COLO829 (cell line): ENCODE measurements at places on chromosomes 13 and 19.
A peak's percentile ranks its signal among the peaks of the same experiment; 100 is the strongest.

GRCh38 chr13:29411481-29411880, 184.0 kb downstream of the SLC7A1 start:
- DNase-seq = peak; percentile 25

GRCh38 chr13:87736849-87737385, 65.7 kb downstream of the SLITRK5 start:
- DNase-seq = no peak

GRCh38 chr13:114199954-114200353, 20.9 kb downstream of the CFAP97D2 start:
- DNase-seq = no peak

- no peak for DNase-seq
These were observed 20.0 kb downstream of the SIN3B start for GRCh38 chr19:16849168-16849567.

DNA sequence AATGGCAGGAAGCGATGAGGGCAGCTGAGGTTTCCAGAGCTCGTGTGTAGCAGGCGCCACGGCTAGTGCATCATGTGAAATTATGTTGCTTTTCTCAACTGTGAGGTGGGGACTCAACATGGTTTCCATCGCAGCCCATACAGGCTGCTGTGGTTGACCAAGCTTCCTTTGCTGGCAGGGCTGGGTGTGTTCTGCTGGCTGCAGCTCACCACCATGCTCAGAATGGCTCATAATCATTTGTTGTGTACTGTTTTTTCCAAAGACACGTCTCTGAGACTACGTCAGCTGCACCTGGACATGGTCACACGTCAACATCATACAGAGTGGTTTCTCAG, 16.1 kb upstream of the RASA3 start:
- DNase-seq = no peak

- DNase-seq = no peak
These were observed 111.4 kb downstream of the CCNA1 start for GRCh38 chr13:36543671-36544070.

DNA sequence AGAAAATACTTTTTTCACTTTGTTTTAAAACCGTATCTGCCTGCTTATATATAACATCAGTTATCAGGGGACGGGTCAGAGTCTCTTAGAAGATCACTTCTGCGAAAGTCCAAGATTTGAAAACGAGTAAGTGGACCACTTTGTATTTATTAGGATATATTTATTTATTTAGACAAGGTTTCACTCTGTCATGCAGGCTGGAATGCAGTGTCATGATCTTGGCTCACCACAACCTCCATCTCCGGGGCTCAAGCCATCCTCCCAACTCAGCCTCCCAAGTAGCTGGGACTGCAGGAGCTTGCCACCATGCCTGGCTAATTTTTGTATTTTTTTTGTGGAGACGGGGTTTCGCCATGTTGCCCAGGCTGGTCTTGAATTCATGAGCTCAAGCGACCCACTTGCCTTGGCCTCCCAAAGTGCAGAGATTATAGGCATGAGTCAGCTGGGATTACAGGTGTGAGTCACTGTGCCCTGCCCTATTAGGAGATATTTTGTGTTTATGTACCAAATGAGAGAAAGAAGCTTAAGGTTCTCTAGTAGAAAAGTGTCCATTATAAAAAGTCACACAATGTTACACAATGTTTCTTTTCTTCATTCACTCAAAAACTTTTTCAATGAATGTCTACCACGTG, 39.5 kb downstream of the RASL11A start:
- DNase-seq = no peak

DNA sequence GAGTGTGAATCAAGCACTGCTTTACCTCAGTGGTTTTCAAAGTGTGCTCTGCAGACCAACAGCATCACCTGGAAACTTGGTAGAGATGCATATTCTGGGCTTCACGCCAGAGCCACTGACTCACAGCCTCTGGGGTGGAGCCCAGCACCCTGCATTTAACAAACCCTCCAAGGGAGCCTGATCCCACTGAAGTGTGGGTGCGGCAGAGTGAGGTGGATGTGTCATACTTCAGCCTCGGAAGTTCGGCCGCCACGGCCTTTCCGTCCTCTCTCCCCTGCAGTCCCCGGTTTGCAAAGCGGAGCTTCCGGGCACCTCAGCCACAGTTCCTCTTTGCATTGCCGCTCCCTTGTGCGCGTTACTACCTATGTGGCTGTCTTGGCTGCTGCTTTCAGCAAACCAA, 33.3 kb upstream of the MICU2 start:
- peak; percentile 35 for DNase-seq

GRCh38 chr13:42272804-42273175, 838 bp downstream of the AKAP11 start:
- no peak for DNase-seq

DNA sequence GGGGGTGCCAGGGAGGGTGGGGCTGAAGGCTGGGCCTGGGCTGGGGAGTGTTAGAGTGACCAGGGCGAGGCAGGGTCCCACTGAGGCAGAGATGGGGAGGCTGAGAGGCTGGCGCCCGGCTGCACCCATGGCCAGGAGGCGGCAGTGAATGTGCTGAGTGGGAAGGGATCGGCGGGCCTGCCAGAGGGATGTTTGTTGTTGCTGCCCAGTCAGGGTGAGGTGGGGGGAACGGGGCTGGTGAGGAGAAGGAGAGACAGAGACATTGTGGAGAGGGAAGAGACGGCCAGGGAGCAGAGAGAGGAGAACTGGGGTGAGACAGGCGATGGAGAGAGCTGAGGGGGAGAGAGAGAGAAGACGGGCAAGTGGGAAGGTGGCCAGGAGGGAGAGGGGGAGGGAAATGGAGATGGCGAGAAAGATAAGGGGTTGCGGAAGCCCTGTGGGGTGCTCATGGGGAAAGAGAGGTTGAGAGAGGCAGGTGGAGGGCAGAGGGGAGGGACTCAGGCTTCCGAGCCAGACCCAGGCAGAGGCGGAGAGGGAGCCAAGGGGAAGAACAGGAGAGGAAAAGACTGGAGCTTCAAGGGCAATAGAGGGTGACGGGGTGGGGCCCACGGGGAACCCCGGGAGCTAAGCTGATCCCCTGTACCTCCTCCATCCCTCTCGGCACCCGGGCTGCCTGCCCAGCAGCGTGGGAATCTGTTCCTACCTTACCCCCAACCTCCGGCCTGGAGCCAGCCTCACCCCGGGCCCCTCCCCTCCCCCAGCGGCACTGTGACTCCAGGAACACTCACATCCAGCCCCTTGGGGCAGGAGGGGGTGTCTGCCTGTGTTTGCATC, 690 bp upstream of the B3GNT8 start:
- DNase-seq = no peak

DNA sequence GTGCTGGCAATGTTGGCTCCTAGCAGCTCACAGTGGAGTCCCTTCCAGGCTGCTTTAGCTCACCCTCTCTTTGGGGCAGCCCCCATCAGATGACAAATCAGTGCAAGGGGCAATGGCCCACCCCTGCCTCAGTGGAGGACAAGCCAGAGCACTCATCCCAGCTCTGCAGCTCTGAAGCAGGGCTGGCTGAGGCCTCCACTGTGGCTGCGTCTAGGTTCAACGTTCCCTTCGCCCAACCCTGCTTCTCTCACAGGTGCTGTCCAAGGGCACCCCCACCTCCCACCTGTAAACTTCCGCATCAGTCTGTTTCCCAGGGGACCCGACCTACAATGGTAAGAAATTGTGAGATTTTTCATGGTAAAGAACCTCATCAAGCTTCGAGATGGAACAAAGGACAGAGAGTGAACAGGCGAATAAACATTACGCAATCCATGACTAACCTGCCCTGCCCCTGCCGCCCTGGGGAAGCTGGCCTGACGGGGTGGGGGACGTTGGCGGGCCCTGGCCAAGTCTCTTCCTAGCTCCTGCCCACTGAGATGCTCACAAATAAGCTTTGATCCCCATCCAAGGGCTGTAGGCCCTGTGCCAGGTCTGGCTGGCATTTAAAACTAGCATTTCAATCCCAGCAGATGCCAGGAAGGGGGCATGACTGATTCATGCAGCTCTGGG, 40.5 kb downstream of the DZIP1 start:
- peak; percentile 13 for DNase-seq

DNA sequence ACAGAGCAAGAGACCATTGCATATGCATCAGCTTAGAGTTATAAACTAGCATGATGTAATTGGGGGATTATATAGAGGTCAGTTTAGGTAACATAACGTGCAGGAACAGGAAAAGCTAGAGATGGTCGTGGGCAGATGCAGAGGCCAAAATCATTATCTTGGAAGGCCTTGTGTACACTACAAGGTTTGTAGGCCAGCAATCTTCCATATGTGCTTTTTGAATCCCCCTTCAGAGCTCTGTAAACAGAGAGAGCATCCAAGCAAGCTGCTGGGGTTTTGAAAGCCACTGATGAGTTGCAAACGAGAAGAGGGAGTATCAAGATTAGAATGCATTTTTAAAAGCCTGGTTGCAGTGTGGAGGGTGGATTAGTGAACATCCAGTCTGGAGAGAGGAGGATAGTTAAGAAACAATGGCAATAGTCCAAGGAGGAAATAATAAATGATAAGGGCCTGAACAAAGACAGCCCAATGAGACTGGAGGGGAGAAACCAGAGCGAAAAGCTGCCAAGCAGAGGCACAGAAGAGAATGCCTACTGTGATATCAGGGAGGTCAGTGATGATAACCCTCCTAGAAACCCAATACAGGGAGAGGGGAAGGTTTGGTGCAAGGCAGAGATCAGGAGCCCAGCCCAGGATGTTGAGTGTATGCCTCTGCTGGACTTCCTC, 109.6 kb downstream of the ZAR1L start:
- no peak for DNase-seq

GRCh38 chr13:25276748-25277147, 10.5 kb downstream of the MTMR6 start:
- peak; percentile 28 for DNase-seq

DNA sequence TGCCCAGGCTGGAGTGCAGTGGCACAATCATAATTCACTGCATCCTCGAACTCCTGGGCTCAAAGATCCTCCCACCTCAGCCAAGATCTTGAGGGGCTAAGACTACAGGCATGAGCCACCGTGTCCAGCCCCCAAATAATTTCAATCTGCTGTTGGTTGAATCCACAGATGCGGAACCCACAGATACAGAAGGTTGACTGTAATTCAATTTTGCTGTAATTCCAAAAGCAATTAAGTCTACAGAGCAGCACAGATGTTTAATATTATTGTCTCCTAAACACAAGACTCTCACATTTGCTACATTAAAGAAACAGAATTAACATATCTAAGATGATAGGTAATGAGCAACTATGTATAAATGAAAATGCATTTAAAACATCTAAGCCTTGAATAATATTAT, 75.6 kb downstream of the MIPEP start:
- DNase-seq = no peak

- no peak for DNase-seq
These were observed 92.7 kb downstream of the LHFPL6 start for GRCh38 chr13:39510316-39510695.

- no peak for DNase-seq
These were observed 110.5 kb downstream of the ENOX1 start for GRCh38 chr13:43676320-43676719.

- DNase-seq = no peak
These were observed 59.7 kb downstream of the KCTD12 start for GRCh38 chr13:76826527-76826926.

GRCh38 chr19:8336072-8336569, 6.9 kb downstream of the KANK3 start:
- no peak for DNase-seq

- no peak for DNase-seq
These were observed 1043.4 kb downstream of the DIAPH3 start for GRCh38 chr13:59120297-59120843.
